ENCODE measurements at places on chromosomes 3 and 15. TPM values are rescaled to one million over a fixed set of nuclear protein-coding genes. Genes with fewer than 3 reads are reported as not detected.

The ACOX2 gene
- total RNA-seq = 1.0 TPM

The MBD4 gene
- total RNA-seq = 37.8 TPM

The CKMT1A gene
- total RNA-seq = 4.9 TPM

The HTR3E gene
- not detected for total RNA-seq

The CTXND1 gene
- 1.3 TPM for total RNA-seq

The MED12L gene
- total RNA-seq = 12.8 TPM

The ECE2 gene
- total RNA-seq = not detected

The SELENOK gene
- 39.2 TPM for total RNA-seq

The STRIT1 gene
- total RNA-seq = not detected

The MAP6D1 gene
- total RNA-seq = 4.9 TPM

The GOLGA8S gene
- 0.33 TPM for total RNA-seq

The CYP8B1 gene
- total RNA-seq = not detected

The VPS13C gene
- total RNA-seq = 31.5 TPM

The ASB14 gene
- not detected for total RNA-seq

The GOLGA6D gene
- total RNA-seq = not detected

The IQCF5 gene
- not detected for total RNA-seq

The SETD5 gene
- total RNA-seq = 206 TPM

The SEMA7A gene
- 14.4 TPM for total RNA-seq

The VPS8 gene
- total RNA-seq = 55.7 TPM

The ISLR2 gene
- total RNA-seq = 10.9 TPM

The THSD4 gene
- total RNA-seq = 1.4 TPM

The PLOD2 gene
- total RNA-seq = 12.7 TPM

The CMTM7 gene
- 37.4 TPM for total RNA-seq

The UQCC5 gene
- total RNA-seq = 26.2 TPM

The PCLAF gene
- total RNA-seq = 84.3 TPM

The CIDEC gene
- not detected for total RNA-seq

The PCNP gene
- 167 TPM for total RNA-seq

The CLDN18 gene
- not detected for total RNA-seq

The FAM3D gene
- 0.35 TPM for total RNA-seq

The FAM227B gene
- total RNA-seq = 7.1 TPM

The TRAT1 gene
- total RNA-seq = not detected

The HYAL1 gene
- total RNA-seq = 2.5 TPM

The LMLN gene
- 10.1 TPM for total RNA-seq

The TRH gene
- total RNA-seq = 0.36 TPM

The NANOGP8 gene
- total RNA-seq = 0.34 TPM

The CSPG4 gene
- total RNA-seq = 5.3 TPM

The SAXO2 gene
- total RNA-seq = 3.9 TPM
